ENCODE measurements at places on chromosomes 6 and 20.

DNA sequence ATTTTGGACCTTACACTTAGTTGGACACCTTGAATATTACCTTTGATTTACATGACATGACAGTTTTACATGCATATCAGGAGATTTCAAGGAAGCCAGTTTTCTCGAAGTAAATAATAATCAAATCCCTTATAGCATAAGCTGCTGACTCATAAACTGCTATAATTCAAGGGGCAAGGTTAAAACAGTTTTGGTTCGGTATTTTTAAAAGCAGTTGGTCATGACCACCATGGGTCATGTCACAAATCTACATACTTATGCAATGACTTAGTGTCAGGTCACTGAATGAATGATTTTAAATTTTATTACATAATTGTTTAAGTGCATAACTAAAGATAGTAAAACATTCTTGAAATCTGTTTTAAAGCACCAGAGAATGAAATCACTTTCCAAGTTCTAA, 158.0 kb downstream of the DST start:
- peak; percentile 35 for DNase-seq

GRCh38 chr6:146962329-146962728, 241.9 kb upstream of the STXBP5 start:
- peak; percentile 9 for DNase-seq

- DNase-seq, result no peak
Observed at GRCh38 chr6:109420751-109421150, 19.7 kb downstream of the PPIL6 start.

DNA sequence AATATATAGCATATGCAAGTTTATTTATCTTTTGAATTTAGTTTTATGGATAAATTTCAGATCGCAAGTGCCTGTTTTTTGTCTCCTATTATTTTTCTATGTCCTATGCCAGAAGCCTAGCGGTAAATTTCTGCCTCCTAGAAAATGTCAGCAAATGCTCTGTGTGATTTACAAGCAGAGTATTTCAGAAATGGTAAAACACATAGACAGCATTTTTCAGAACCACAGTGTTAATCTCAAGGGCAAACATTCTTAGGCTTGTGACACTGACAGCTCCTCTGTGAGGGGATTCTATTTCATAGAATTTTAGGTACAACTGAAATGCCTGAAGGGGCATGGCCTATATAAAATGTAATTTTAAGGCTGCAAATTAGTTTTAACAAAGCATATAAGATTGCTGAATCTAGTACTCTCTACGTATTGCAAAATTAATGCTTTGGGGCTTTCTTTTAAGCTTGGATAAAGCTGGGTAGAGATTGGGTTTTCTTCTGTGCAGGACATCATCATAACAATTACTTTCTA, 89.9 kb upstream of the PTCHD4 start:
- DNase-seq, result no peak

DNA sequence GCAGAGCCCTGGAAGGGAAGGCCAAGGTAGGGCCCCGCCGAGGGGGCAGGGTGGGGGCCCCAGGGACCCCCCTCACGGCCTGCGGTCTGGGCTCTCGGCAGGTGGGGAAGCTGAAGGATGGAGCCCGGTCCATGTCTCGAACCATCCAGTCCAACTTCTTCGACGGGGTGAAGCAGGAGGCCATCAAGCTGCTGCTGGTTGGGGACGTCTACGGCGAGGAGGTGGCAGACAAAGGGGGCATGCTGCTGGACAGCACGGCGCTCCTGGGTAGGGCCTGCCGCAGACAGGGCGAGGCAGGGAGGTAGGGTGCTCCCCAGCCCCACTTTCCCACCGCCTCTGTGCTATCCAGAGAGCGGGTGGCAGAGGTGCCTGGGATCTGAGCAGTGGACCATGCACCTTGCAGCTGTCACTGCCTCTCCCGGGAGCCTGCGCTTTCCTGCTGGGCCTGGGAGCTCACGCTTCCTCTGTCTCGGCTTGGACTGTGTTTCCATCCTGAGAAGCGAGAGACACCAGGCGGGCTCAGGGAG, 83.1 kb downstream of the SYNJ2 start:
- no peak for DNase-seq

GRCh38 chr6:147132889-147133288, 71.3 kb upstream of the STXBP5 start:
- peak; percentile 50 for DNase-seq

DNA sequence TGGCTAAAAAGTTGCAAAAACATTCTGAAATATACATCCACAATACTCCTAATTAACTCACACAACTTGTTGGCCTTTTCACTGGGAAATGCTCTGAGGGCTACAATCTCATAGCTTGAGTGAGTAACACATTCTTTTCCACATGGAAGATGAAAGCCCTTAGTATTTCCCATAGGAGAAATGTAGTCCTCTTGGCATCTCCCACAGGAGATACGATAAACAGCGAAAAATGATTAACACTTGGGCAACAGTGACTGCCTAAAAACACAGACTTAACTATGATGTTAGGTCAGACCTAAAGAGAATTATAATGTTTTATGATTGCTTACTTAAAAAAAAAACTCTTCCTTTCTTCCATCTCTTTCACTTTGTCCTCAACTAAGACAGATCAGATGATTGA, 9.0 kb downstream of the MYLK4 start:
- DNase-seq, result no peak

DNA sequence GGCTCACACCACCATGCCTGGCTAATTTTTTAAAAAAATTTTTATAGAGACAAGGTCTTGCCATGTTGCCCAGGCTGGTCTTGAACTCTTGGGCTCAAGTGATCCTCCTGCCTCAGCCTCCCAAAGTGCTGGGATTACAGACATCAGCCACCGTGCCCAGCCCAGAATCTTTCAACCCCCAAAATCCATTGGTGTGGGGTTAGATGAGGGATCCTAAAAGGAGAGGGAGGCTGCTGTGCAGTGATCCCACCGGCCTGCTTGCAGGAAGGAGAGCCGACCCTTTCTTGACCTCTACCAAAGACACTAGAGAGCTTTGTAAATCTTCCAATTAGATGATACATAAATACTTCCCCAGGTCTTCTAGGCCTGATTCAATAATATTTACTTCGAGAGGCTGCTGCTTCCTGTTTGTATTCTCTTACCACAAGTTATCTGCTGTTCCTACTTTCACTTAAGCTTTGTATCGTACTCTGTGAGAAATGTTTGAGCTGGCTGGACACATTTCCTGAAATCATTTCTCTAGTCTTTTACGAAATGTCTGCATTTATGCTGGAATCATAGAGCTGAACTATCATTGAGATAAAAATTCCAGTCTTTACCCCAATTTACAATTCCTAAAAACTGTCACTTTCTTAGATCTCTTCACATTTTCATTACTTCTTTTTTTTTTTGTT, 49.3 kb upstream of the IER3 start:
- peak; percentile 68 for DNase-seq

- no peak for DNase-seq
Observed at GRCh38 chr6:53795340-53795701, 516 bp downstream of the LRRC1 start.

GRCh38 chr20:37504404-37505096, 16.5 kb upstream of the NNAT start:
- no peak for DNase-seq

DNA sequence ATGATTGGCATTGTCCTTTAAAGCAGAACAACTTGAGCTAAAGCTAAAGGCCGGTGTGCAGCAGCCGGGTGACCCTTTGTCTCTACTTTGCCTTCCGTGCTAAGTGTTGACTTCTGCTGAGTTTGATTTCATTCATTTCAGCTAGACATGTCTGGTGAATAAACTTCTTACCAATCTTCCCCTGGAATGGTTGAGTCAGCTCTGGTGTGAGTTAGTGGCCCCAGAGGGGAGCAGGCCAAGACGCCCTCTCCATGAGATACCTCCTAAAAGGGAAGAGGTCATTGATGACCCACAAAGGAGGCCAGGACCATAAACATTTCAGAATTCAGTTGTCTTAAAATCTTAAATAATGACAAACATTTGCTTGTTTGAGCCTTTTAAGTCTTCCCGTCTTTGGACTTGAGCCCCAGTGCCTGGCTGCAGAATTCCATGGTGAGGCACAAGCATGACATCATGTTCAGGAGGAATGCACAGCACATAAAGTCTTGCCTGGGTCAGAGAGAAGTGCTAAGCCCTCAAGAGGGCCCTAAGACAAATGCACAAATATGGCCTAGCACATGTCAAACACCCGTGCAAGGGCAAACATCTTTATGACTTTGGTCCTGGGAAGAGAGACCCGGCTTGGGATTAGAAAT, 96.3 kb upstream of the NEDD9 start:
- DNase-seq, result peak; percentile 86

DNA sequence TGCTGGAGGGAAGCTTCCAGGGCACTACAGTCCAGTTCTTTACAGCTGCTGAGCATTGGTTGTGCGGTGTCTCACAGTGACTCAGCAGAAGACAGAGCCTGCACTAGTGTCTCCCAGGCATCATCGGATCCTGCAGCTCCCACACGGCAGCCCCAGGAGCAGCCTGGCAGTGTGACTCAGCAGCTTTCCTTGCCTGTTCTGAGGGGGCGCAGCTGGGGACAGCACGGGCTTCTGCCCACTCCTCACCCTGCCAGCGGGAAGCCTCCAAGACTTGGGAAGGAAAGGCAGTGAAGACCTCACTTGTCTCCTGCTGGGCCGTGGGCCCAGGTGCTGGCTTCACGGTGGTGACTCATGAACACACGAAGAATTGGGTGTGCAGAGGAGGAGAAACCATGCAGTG, 165.4 kb downstream of the SYNDIG1 start:
- peak; percentile 92 for DNase-seq

GRCh38 chr6:167513778-167514177, 188.9 kb downstream of the TTLL2 start:
- DNase-seq, result no peak

- peak; percentile 76 for DNase-seq
Observed at GRCh38 chr20:47205577-47206123, 150.8 kb downstream of the ZMYND8 start.

GRCh38 chr20:49291200-49291599, 13.3 kb upstream of the ZNFX1 start:
- DNase-seq, result no peak

- no peak for DNase-seq
Observed at GRCh38 chr6:19492636-19493405, 344.3 kb upstream of the ID4 start.

DNA sequence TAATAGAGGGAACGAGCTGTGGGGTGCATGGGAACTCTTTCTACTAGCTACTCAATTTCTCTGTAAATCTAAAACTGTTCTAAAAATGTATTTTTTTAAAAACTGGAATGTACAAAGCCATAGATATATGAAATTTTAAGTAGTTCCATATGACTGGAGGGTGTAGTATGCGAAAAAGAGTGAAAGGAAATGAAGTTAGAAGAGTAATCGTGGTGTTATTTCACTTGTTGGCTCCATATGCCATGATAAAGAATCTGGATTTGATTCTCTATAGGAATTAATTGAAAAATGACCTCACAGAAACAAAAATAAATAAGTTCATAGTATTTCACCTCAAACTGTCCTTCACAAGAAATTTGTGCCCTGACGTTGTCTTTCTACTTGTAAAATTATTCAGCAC, 500.2 kb downstream of the TENT5A start:
- DNase-seq, result no peak

Measured in AG10803 (cell line).